ENCODE measurements at places on chromosomes 5 and 9. TPM values are rescaled to one million over a fixed set of nuclear protein-coding genes. Genes with fewer than 3 reads are reported as not detected.

The GDNF gene
- total RNA-seq: not detected

The SPEF2 gene
- total RNA-seq: 0.17 TPM

The PFN3 gene
- total RNA-seq: not detected

DNA sequence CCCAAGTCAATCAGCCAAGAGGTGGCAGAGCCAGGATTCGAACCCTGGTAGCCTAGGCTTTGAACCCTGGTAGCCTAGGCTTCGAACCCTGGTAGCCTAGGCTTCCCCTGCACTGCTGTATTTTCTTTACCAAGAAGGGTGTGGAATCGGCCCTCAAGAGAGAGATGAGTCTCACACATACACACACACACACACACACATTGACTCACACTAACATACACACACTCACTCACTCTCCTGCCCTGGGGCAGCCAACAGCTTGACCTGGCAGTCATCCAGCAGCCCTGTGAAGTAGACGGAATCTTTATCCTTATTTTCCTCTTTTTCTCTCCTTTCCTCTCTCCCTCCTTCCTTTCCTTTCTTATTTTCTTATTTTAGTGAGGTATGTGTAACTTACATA lies 55.4 kb upstream of the RPL26L1 start:
- DNase-seq: no peak

- no peak for DNase-seq
These were observed 399.8 kb upstream of the MEF2C start for GRCh38 chr5:89282554-89283510.

DNA sequence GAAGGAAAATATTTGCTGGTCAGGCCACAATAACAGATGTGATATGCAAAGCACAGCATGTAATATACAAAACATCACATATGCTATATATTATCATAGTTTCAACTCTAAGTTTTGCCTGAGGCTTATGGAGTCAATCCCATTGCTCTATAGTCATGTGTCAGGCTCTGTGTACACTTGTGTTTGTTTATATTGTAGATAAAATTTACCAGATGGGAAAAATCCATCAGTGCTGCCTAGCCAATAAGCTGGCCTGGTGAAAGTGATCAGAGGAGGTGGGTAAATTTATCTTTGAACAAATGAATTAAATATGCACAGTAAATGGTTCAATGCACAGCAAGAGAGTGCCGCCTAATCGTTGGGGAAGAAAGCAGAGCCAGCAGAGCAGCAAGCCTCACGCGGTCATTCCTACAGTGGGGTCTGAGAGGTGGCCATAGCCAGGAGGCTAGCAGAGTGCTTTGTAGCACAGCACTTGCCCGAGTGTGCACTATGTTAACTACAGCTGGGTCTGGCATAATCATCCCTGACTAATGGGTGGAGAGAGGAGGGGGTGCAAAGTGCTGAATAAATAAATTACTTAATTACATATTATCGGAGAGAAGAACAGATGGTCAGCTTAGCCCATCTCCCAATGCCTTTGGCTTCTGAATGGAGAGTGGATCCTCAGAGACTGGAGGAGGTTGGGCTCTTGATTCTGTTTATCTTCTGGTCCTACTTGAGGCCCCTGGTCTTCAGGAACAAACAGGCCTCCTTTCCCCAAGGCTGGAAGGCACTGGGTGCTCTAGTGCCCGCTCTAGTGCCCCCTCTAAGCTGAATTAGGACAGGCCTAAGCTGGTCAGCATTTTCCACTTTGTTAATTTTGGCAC lies 153.5 kb downstream of the MAT2B start:
- DNase-seq: no peak

The VCP gene
- 408 TPM for total RNA-seq

GRCh38 chr9:114116126-114116747 lies 17.1 kb upstream of the KIF12 start:
- no peak for DNase-seq

GRCh38 chr9:133609311-133610098 lies at the start of gene FAM163B:
Gene FAM163B, minus strand, starts transcription at chr9:133609389. Its CDS starts 29,166 bp downstream, at chr9:133580223.
- DNase-seq: peak; percentile 78

- no peak for DNase-seq
These were observed 73.5 kb downstream of the MFAP3 start for GRCh38 chr5:154112255-154112654.

- DNase-seq: no peak
These were observed 11.3 kb upstream of the UBAP2 start for GRCh38 chr9:34059954-34060353.

The PCDHA8 gene
- 1.4 TPM for total RNA-seq

DNA sequence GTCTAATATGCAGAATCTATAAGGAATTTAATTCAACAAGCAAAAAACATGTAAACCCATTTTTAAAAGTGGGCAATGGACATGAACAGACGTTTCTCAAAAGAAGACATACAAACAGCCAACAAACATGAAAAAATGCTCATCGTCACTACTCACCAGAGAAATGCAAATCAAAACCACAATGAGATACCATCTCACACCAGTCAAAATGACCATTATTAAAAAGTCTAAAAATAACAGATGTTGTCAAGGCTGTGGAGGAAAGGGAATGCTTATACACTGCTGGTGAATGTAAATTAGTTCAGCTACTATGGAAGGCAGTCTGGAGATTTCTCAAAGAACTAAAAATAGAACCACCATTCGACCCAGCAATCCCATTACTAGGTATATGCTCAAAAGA lies 3.1 kb upstream of the KLHL3 start:
- no peak for DNase-seq

DNA sequence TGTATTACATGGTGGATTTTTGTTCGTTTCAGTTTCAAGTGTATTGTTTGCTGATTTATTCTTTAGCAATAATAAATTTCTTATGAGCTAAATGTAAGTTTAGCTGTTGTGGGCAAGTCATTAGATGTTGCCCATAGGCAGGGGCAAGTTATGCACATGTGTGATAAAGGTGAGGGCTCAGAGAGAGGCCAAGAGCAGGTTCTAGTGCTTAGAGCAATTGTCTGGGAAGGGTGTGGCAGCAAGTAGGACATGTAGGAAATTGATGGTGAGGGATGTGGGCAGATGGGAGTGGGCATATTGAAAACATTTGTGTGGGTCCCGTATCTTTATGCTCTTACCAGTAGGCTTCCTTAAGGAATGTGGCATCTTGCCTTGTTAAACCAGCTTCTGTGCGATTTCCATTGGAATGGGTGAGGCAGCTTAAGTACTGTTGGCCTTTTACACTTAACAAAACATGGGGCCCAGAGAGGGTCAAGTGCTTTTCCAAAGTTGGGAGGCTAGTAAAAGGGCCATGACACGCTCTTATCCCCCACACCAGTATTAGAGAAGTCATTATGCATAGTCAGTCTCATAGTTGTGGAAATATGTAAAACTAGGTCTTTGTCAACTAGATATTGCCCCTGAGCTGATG lies 60.6 kb downstream of the KDM4C start:
- peak; percentile 41 for DNase-seq

The ZNG1C gene
- total RNA-seq: 23.4 TPM

DNA sequence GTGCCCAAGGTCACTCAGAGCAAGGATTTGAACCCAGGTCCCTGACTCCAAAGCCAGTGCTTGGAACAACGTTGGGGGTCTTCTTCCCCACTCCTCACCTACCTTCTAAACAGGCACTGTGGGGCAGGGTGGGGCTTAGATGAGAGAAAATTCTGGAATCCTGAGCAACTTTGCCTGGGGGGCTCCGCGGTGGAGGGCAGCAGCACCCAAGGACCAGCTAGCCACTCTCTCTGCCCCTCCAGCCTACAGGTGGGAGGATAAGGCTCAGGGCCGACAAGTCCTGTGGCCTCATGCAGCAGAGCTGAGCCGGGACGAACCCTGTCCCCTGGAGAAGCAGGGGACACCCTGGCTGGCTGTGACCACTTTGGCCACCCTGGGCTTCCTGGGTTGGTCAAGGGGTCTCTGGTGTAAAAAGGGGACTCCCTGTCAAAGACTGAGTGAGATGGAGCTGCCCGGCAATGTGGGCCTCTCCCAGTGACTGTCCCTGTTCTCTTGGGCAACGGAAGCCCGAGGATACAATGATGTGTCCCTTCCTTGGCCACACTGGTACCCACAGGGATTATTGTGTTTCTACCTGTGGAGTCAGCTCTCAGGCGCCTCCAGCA lies 26.5 kb downstream of the CEL start:
- no peak for DNase-seq

DNA sequence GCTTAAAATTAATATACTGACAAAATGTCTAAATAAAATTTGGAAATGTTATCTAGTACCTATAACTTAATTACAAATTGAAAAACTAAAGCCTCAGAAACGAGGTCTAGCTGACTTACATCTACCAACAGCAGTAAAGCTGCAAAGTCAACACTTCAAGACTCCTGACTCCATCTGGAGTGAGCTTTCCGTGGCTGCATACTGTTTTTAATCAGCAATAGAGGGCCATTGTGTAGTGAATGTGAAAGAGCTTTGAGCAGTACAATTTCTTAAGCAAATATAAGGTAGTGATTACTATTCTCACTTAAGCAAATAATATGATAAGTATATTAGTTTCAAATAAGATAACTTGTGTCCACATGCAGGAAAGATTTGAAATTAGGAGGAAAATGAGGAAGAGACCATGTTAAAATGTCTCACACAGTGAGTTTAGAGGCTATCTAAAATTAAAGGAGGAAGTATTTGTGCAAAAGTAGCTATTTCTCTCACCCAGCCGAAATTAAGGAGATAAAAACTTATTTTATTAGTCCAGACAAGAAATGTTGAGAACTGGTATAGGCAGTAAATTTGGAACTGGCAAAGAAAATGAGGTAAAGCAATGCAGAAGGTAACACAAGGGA lies 6.4 kb downstream of the SPINK6 start:
- DNase-seq: no peak

DNA sequence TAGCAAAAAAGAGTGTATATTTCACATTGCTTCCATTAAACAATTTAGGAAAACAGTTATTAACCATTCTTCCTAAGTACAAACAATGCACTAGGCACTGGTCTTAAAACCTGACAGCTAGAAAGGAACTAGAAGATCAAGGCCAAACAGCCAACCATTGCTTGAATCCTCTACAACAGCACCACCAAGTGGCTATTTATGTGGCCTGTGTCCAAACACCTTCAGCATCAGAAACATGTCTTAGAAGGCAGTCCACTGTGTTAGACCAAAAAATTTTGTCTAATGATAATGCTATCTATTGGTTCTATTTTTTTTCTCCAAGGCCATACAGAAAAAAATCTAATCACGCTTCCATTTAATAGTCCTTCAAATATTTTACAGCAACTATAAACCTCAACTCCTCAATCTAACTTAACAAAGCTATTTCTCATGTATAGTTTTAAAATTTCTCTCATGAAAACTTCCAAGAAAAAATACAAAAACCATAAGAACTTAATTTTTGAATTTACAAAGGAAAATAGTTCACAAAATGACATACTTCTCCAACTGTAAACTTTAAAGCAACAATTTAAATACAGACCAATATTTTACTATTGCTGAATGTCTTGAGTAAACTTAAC lies 36.1 kb downstream of the CAAP1 start:
- peak; percentile 89 for DNase-seq

The TSSK1B gene
- total RNA-seq: 0.52 TPM

GRCh38 chr9:129359916-129360536 lies 182.0 kb upstream of the IER5L start:
- no peak for DNase-seq

The PCDHB9 gene
- 0.78 TPM for total RNA-seq

The ARID3C gene
- 0.49 TPM for total RNA-seq

The FAM78A gene
- total RNA-seq: 2.1 TPM

The CDX1 gene
- total RNA-seq: not detected

GRCh38 chr5:123120197-123120596 lies 31.2 kb downstream of the PRDM6 start:
- peak; percentile 39 for DNase-seq

DNA sequence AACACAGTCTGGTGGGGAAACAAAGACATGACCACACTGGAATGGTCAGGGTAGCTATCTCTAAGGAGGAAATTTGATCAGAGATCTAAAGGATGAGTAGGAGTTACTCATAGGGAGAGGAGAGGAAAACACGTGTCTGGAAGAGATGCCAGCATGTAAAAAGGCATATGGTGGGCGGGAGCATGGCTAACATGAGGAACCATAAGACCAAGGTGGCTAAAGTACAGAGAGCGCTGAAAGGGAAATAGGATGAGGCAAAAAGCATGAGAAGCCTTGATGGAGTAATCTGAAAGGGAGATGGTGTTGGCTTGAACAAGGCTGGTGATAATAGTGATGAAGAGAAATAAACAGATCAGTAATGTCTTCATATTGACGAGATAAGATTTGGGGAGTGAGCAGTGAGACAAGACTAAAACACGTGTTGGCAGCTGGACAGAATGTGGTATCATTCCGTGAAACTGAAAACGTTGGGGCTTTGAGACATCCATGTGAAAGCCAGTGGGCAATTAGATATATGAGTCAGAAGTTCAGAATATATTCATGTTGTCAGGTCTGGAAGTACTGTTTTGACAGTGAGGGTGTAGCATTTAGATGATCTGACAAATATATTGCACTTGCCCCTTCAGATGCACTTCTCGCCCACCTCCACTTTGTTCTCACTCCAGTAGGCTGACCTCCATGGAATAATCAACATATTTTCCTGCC lies 209.1 kb upstream of the KCNN2 start:
- DNase-seq: no peak

GRCh38 chr9:114312513-114312875 lies 10.4 kb upstream of the ORM1 start:
- no peak for DNase-seq

DNA sequence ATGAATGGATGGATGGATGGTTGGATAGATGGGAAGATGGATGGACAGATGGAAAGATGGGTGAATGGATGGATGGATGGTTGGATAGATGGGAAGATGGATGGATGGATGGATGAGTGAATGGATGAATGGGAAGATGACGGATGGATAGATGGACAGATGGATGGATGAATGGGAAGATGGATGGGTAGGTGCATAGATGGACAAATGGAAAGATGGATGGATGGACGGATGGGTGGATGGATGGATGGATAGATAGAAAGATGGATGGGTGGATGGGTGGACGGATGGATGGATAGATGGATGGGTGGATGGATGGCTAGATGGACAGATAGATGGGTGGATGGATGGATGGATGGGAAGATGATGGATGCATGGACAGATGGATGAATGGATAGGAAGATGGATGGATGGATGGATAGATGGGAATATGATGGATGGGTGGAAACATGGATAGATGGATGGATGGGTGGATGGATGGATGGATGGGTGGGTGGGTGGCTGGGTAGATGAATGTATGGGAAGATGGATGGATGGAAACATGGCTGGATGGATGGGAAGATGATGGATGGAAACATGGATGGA lies 16.5 kb upstream of the EXOC3 start:
- no peak for DNase-seq

The AIF1L gene
- total RNA-seq: 87.8 TPM

GRCh38 chr5:39118638-39119037 lies 44.4 kb upstream of the RICTOR start:
- DNase-seq: no peak

GRCh38 chr5:170132976-170133448 lies 27.3 kb downstream of the FOXI1 start:
- DNase-seq: no peak

DNA sequence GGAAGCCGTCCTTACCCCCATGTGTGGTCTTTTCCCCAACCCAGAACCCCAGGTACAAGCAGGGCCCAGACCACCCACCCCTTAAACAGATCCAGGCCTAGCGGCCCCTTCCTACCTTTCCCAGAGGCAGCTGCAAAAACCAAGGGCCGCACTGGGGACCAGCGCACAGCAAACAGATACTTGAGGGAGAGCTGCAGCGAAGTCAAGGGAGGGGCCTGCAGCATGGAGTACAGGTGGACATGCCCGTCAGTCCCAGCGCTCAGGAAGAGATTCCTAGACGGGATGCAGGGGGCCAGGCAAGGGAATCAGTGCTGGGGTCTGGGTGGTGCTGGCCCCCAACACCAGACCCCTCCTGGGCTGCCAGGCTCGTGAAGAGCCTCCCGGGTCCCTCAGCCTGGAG lies 22.5 kb downstream of the DYNC2I2 start:
- DNase-seq: no peak

Measured in GM23338 (cell line).